ENCODE measurements at places on chromosomes 1 and 21.

- no peak for DNase-seq
Observed at GRCh38 chr1:34144766-34145165, 20.3 kb downstream of the CSMD2 start.

DNA sequence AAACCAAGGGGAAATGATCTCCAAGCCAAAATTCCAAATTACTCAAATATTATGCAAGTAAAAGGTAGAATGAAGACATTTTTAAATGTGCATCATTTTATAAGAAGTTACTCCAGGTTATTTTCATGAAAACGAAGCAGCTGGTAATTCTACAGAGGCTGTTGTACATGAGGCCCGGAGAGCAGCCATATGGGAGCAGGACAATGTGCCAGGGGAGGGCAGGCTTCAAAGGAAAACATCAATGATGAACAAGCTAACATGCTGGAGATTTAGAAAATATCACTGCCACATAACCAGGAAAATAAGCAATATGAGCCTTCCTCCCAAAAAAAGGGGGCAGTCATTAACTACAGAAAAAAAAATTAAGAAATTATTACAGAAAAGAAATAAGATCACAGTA, 109.1 kb downstream of the TIAM1 start:
- DNase-seq, result no peak

- DNase-seq, result peak; percentile 71
Observed at GRCh38 chr1:205301205-205301821, 20.2 kb downstream of the NUAK2 start.

DNA sequence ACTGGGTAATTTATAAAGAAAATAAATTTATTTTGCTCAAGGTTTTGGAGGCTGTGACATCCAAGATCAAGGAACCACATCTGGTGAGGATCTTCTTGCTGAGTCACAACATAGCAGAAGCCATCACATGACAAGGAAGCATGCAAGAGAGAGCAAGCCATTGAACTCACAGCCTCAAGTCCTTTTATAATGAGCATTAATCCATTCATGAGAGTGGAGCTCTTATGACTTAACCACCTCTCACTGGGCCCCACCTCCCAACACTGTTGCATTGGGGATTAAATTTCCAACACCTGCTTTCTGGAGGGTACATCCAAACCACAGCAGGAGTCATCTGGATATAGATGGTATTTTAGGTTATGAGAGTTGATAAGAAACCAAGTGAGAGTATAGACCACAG, 20.6 kb upstream of the EGLN1 start:
- no peak for DNase-seq

DNA sequence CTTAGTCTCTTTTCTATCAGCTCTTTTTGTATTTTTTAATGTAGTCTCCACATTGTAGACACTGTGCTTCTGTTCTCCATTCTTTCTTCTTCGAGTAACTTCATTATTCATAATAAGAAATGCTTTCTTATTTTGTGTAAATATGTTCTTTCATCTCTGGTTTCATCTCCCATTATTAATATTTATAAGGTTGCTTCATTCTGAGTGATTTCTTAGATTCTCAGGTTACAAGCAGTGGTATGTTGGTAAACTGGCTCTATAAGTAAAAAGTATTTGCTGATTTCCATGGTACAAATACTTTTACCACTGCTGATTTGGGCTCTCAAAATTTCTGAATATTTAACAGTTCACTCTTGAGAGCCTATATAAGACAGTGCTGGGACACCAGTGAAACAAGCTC, 81.3 kb downstream of the CDC14A start:
- no peak for DNase-seq

DNA sequence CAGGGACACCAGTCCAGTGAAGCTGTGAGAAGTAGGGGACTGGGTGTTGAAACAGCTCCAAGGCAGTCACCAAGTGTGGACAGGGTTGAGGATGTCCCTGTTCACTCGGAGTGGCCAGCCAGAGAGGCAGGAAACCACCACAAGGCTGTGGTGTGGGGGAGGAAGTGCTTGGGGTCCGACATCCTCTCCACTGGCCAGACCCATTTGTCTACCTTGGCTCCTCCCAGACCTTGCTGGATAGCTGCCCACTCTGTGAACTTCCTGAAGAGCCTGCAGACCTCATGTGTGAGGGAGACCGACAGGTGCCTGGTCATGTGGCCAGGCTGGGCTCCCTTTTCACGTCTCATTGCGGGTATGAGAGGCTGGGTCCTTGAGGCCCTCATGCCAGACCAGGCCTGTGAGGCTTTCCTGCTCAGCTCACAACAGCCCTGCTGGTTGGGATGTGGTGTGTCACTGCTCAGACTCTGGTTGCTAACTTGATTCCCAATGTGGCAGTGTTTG, 21.8 kb downstream of the CYP4B1 start:
- no peak for DNase-seq

GRCh38 chr1:200626853-200627534, 6.4 kb upstream of the KIF14 start:
- no peak for DNase-seq

DNA sequence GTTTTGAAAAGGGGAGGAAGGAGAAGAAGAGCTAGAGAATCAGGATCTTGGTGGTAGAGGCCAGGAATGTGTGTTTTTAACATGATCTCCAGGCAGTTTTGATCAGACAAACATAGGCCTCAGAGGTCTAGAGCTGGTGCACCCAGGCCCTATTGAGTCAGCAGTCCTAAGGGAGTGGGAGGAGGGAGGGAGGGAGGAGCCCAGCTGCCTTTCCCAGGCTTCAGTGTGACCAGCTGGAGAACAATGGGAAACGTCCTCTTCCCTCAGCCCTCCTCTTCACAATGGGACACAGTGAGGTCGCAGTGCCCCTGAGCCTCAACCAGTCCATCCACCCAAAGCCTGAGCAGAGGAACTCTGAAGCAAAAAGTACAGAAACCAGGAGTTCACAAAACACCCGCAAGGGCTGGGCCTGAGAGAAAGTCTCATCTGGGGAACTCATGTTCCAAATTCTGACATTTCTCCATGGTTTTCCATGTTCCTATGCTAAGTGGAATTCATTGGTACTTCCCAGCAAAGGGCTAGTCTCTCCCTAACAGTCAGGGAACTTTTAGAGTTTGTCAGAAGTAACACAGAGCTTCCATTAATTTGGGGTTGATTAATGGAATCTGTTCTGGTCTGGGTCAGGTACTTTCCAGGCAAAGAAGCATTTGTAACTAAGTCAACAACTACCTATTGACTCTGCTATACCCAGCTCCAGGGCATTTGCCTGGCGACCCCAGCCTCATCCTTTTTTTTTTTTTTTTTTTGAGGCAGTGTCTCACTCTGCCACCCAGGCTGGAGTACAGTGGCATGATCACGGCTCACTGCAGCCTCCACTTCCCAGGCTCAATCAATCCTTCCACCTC, 37.5 kb downstream of the ELAPOR1 start:
- no peak for DNase-seq

GRCh38 chr21:42433946-42434551, 30.3 kb downstream of the UBASH3A start:
- no peak for DNase-seq
